ENCODE measurements at places on chromosomes 11 and 22. TPM values are rescaled to one million over a fixed set of nuclear protein-coding genes. Genes with fewer than 3 reads are reported as not detected.

Gene MGAT3
- polyA plus RNA-seq: 4.3 TPM

Gene PAMR1
- polyA plus RNA-seq: 6.9 TPM

Gene NOX4
- polyA plus RNA-seq: 1.6 TPM

Gene STK33
- 8.8 TPM for polyA plus RNA-seq

Gene TIMP3
- 1.3 TPM for polyA plus RNA-seq

Gene C11orf97
- polyA plus RNA-seq: not detected

Gene CD3G
- polyA plus RNA-seq: 0.02 TPM

Gene OPCML
- polyA plus RNA-seq: 7.3 TPM
